DMS153 (cell line): ENCODE measurements at places on chromosomes 13 and 19.
A peak's percentile ranks its signal among the peaks of the same experiment; 100 is the strongest.

DNA sequence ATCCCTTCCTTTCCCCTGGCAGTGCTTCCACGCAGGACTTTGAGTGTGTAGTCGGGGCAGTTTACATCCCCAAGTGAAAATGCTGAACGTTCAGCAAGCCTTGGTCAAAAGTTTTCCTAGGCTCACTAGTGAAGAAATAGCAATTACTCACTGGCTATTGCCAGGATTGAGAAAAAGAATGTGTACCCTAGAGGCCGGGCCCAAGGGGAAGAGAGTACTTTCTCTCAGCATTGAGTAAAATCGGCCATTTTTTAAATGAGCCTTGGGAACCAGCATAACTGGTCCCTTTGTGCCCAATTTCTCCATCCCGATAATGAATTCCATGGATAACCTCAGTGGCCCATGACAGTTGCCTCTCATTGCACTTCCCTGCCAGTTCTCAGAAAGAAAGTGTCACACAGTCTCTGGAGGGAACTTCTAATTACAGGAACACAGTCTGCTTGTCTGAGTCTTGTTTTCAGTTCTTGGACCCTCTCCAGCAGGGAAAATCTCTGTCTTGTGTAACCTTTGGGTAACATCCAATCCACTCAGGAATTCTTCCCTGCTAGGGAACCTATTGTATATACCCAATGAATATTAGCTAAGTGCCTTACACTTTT, 7.3 kb upstream of the OR7D2 start:
- no peak for DNase-seq

GRCh38 chr19:29694669-29695627, 20.1 kb downstream of the C19orf12 start:
- DNase-seq = peak; percentile 56

- DNase-seq = no peak
Measured at GRCh38 chr19:37243206-37243632, 25.2 kb downstream of the ZNF383 start.

- peak; percentile 69 for DNase-seq
Measured at GRCh38 chr19:47430041-47430802, 10.9 kb upstream of the MEIS3 start.

DNA sequence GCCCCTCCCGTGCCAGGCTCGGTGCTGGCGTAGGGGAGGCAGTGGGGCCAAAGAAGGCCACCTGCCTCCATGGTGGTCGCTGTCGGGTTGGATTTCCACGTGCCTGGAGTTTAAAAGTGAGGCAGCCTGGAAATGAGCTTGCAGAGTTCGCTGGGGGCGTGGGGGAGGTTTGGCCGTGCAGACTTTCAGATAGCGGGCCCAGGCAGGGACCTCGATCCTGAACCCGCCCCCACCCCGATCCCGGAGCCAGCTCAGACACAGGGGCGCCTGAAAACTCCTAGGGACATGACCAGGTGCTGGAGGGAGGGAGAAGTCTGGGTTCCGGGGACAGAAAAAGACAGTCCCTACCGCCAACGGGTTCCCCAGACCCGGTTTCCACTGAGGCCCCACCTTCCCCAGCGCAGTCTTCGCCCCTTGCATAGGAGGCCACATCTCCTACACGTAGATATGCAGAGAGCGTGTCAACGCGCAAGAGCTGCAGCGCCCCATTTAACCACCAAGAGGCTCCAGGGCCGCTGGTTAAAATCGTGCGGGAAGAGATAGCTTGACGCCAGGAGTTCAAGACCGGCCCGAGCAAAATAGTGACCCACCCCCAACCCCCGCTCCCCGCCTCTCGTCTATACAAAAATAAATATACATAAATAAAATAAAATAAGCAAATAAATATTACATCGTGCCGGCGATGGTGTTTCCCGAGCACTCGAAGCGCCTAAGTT, 8.5 kb downstream of the CCDC8 start:
- DNase-seq = no peak

DNA sequence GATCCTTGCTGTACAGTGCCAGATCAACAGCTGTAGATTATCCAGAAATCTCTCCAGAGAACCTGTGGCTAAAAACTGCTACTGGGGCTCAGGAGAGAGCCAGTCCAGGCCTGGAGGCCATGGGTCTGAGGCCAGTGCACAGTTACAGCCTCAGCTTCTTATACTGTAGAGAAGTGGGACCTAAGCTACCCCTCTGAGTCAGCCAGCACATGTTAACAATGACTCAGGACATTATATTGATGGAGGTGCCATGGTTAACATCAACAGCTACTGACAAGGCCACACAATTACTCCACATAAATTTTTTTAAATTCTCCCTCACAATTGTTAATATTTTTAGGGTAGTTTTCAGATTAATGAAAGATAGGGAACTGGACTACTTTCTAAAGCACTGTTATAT, 138.5 kb downstream of the RBM26 start:
- DNase-seq = no peak

- peak; percentile 71 for DNase-seq
Measured at GRCh38 chr19:47227352-47228167, 3.4 kb downstream of the BBC3 start.

GRCh38 chr13:39876258-39876657, 220.8 kb downstream of the COG6 start:
- DNase-seq = no peak

- DNase-seq = peak; percentile 73
Measured at GRCh38 chr13:73708393-73708985, 425.7 kb downstream of the KLF12 start.

- no peak for DNase-seq
Measured at GRCh38 chr13:86877441-86877840, 793.7 kb upstream of the SLITRK5 start.

DNA sequence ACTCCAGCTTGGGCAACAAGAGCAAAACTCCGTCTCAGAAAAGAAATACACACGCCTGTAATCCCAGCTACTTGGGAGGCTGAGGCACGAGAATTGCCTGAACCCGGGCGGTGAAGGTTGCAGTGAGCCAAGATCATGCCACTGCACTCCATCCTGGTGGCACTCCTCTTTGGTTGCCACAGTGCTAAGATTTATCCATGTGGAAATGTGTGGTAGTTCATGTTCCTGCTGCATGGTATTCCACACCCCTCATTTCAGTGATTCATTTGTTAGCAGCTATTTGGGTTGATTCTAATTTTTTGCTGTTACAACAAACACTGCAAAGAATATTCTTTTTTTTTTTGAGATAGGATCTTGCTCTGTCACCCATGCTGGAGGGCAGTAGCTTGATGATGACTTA, 12.1 kb downstream of the IFNL3 start:
- DNase-seq = no peak

DNA sequence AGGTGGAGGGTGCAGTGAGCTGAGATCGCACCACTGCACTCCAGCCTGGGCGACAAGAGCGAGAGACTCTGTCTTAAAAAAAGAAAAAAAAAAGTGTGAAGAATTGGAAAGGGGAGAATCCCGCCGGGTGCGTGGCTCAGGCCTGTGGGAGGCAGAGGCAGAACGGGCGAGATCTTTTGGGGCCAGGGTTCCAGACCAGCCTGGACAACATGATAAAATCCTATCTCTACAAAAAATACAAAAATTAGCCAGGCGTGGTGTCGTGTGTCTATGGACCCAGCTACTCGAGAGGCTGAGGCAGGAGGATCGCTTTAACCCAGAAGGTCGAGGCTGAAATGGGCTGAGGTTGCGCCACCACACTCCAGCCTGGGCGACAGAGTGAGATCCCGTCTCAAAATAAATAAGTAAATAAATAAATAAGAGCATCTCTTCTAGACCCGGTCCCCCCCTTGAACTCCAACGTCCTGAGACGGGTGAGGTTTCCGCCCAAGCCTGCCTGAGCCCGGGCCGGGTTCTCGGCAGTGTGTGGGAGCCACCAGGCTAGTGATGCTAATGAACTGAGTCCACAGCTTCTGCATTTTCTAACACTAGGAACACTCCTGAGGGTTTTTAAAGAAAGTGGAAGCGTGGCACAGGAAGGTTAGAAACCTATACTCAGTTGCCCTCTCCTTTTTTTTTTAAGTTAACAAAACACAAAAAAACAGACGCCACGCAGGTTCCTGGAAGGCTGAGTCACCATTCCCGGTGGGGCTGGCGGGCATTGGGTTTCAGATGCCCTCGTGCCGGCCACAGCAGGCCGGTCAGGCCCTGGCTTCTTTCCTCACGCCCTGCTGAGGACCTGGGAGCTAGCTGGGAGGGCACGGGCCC, 22.0 kb downstream of the GPX4 start:
- no peak for DNase-seq

- peak; percentile 44 for DNase-seq
Measured at GRCh38 chr13:79423801-79424642, 18.0 kb upstream of the RBM26 start.

- DNase-seq = no peak
Measured at GRCh38 chr19:19652482-19653295, 9.2 kb upstream of the GMIP start.

DNA sequence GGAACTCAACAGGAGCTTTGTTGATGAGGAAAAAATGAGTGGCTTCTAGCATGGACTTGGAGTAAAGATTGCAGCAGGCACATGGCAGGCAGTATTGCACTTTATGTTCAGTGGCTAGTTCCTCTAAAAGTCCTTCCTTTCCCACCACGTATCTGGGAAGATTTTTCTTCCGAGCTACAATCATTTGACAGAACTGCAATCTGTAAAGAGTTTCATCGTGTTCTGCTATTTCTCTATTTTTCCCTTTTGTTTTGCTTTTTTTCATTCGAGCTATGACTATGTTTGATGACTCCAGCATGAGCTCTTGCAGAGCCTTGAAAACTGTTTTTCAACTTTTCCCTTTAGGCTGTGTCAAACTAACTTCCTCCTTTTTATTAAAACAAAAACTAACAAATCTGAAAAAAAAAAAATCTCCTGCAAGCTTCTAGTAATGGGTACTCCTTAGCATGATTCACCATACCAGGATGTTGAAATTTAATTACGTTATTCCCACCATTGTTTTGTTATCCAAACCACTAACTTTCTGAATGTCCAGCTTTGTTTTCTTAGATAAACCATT, 12.3 kb downstream of the CLDN10 start:
- DNase-seq = no peak

- no peak for DNase-seq
Measured at GRCh38 chr19:38298821-38299680, 5.0 kb upstream of the C19orf33 start.
